ENCODE measurements at places on chromosomes 4 and X.

DNA sequence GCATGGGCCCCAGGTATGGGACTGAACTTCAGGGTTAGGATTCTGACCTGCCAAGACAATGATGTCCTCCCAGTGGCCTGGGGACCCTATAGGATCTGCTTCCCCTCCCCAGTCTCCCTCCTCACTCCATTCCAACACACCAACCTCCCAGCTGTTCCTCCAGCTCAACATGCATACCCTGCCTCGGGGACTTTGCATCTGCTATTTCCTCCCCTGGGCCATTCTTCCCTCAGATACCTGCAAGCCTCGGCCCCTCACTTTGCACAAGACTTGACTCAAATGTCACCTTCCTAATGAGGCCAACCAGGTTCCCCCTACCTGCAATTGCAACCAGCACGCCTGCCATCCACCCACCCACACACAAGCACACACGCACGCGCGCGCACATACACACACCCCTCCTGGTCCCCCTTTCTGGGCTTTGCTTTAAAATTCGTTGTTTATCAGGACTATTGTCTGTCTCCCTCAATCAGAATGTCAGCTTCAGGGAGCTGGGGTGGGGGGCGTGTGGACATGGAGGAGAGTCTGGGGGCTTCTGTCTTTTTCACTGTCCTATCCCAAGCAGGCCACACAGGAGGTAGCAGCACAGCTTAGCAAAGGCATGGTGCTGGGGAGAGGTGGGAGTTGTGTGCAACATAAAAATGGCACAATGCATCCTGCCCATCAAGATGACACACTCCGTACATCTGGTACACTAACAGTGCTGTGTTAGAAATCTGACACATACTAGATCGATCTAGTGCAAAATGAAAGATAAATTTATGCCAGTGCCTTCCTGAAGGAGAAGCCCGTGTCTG lies 20.6 kb upstream of the PPP2R2C start:
- no peak for DNase-seq

GRCh38 chrX:15435836-15436619 lies 51.8 kb upstream of the VEGFD start:
- DNase-seq = no peak

DNA sequence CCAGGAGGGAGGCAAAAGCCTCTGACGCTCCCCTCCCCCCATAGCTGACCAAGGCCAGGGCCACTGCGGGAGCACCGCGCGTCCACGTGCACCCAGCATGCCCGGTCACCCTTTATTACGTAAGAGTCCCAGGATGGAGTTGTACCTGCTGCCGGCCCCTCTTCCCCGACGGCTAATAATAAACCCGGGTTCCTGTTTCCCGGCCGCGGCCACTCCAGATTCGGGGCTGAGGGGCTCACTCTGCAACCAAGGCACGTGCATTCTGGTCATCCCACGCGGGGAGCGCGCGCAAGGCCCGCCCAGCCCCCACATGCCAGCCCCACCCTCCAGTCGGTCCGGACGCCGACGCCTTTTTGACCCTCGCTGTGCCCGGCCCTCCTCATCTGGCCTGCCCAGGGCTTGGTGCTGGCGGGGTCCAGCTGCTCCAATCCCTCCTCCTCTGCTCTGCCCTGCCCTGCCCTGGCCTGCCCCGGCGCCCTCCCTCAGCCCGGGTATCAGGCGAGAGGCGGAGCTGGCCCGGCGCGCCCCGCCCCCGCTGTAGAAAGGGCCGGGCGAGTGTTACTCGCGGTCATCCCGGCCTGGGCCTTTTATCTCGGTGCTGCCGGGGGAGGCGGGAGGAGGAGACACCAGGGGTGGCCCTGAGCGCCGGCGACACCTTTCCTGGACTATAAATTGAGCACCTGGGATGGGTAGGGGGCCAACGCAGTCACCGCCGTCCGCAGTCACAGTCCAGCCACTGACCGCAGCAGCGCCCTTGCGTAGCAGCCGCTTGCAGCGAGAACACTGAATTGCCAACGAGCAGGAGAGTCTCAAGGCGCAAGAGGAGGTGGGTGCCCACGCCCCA lies 2.6 kb downstream of the MID1IP1 start:
- DNase-seq = peak; percentile 51

DNA sequence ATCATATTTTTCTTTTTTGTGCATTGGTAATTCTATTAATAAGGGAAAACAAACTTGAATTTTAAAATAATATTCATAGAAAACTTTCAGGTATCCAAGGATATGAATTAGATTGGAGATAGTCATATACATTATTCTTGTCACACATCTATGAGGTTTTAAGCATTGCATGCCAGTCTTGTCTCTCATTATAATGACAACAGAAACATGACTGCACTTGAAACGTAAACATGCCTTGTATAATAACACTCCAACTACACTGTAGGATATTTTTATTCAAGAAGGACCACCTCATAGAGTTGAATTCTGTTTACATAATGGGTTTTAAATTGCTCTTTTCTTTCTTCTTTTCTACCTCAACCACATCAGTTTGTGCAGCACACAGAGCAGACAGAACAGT lies 104.5 kb downstream of the DCAF8L2 start:
- DNase-seq = no peak

DNA sequence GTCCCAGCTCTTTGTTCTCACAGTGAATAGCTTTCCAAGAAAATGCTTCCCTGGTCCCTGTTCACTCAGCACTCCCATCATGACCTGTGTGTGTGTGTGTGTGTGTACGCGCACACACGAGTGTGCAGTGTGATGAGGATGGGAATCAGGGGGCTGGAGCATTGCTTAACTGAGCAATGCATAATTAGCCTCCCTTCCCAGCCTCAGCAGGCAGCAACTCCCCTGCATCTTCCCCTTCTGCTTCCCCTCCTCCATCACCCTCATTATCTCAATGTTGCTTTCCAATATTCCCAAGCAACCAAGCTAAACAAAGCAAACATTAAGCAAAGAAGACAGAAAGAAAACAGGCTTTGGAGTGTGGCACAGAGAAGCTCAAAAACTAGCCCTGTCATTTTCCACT lies 137.0 kb downstream of the RBM47 start:
- DNase-seq = no peak

DNA sequence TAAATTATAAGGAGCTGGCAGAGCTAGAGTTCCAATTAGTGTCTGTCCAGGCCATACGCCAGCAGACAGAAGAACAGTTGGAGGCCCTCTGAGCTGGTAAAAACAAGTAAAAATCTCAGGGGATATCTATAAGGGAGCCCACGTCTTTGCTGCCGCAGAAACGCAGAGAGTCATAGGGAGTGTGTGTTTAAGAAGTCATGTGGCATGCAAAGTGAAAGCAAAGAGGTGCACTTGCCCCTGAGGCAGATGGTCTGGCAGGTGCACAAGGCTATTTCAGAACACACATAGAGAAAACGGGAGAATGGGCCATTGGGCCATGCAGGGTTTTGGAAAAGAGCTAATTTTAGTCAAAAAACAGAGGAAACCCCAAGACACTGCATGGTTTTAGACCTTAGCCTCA lies 92.7 kb downstream of the NAP1L3 start:
- no peak for DNase-seq

- DNase-seq = no peak
These were observed 64.1 kb downstream of the USP11 start for GRCh38 chrX:47296766-47297365.

DNA sequence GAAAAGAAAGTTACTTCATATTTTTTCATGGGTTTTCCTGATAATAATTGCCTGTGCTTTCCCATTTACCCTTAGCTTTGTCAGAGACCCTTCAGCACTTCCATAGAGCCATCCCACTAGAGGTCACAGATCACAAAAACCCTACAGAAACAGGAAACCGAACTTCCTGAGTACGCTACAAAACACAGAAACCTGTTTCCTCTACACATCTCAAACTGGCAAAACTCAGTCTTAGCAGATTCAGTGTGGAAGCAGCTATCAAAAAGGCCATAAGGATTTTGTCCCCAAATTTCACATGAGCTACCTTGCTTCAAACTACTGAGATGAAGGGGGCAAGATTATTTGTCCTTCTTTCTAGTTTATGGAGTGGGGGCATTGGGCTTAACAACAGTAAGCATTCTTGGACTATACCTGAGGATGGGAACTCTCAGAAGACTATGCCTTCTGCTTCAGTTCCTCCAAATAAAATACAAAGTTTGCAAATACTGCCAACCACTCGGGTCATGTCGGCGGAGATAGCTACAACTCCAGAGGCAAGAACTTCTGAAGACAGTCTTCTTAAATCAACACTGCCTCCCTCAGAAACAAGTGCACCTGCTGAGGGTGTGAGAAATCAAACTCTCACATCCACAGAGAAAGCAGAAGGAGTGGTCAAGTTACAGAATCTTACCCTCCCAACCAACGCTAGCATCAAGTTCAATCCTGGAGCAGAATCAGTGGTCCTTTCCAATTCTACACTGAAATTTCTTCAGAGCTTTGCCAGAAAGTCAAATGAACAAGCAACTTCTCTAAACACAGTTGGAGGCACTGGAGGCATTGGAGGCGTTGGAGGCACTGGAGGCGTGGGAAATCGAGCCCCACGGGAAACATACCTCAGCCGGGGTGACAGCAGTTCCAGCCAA lies at the start of gene MMRN1:
MMRN1 (plus strand) TSS at position 206 of the 902 bp plus-strand sequence; CDS start at position 324, 118 bp downstream.
- DNase-seq = no peak

DNA sequence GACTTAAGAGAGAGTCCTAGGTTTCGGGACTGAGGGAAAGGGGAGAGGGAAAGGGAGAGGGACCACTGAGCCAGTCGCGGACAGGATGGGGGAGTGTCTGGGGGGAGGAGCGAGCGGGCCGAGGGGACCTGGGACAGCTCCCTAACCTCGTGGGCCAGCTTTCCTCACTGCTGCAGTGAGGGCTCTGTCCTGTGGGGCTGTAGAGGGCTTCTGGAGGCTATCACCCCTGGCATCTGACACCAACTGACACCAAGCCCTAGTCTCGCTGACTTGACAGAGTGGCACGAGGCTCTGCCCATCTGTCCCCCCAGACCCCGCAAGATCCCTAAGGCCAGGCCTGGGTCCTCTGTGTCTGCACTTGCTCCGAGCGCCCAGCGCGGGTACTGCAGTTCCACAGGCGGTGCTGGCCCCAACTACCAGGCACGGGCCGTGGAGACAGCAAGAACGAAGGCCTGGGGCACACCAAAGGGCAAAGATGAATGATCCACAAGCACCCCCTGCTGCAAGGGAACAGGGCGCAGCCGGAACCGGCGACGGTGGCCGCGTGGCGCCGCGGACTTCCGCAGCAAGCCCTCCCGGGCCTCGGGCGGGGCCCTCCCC lies 465 bp downstream of the HAUS7 start:
- DNase-seq = no peak

- DNase-seq = no peak
These were observed 49.5 kb upstream of the ATP6AP2 start for GRCh38 chrX:40531056-40531826.

GRCh38 chrX:27463187-27463586 lies at the start of gene PPP4R3C:
Gene PPP4R3C, minus strand, starts transcription at chrX:27463341. Its CDS starts 45 bp downstream, at chrX:27463296.
- DNase-seq = no peak

DNA sequence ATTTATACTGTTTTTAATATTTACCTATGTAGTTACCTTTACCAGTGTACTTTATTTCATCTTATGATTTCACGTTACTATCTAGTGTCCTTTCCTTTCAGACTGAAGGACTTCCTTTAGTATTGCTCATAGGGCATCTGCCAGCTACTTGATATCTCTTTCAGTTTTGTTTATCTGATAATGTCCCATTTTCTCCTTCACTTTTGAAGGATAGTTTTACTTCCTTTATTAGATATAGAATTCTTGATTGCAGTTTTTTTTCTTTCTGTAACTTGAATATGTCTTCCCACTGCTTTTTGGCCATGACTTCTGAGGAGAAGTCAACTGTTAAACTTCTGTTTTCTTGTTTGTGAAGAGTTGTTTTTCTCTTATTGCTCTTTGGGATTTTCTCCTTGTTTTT lies 69.4 kb upstream of the MAGED1 start:
- no peak for DNase-seq

GRCh38 chrX:152895724-152896420 lies 2.0 kb upstream of the ZNF185 start:
- no peak for DNase-seq

Measured in amygdala (tissue), 56 donors.